ENCODE measurements at places on chromosomes 4 and X.

- no peak for DNase-seq
These were observed 4.2 kb upstream of the ENAM start for GRCh38 chr4:70624226-70624793.

DNA sequence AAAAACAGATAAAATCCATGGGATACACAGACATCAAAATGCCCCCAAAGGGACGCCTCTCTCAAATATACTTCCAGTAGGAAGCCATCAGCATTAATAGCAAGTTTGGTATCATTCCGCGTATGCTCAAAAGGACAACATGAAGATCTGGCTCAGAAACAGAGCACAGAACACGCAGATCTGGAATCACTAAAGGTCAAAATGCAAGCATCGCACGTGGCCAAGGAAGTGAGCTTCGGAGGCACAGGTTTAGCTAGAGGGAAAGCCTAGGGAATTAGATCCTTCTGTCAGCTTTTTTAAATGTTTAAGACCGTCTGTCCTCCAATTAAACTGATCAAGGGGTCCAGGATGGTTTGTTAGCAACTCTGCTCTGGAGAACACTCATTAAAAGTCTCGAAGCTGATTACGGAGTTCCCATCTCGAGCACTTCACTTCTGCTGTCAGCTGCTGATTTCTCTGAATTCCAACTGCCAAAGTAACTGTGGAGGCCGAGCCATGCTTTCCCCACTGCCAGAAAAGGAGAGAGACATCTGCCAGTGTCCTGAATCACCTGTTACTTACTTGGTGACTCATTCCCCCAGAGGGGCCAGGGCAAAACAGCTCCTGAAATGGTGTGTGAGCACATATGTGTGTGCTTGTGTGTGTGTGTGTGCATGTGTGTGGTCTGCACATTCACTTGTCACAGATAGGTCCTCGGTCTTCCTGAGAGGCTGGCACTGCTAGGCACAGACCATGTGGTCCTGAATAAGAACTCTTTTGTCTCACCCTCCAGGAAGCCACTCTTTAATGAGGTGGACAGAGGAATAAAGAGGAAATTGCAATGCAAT is 177.7 kb upstream of the PPARGC1A start:
- DNase-seq: no peak

DNA sequence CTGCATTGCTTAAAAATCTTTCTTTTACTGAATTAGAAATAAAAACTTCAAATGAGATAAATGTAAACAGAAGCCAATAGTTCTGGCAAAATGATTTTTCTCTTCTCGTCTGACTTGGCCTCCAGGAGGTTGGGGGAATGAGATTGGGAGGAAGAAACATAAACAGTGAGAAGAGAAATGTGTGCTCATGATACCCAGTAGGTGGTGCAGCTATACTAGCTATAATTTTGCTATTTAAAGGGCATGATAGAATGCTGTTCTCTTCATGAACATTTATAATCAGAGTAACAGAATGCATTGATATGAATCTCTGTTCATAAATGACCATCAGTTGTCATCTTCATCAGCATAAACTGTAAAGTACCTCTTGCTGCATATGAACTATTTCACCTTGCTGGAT is 85.5 kb downstream of the TACR3 start:
- no peak for DNase-seq

GRCh38 chrX:150663073-150663472 is 30.1 kb upstream of the MTMR1 start:
- DNase-seq: no peak

- no peak for DNase-seq
These were observed 48.1 kb upstream of the FHDC1 start for GRCh38 chr4:152887981-152888380.

GRCh38 chr4:52234561-52235440 is 183.7 kb downstream of the SPATA18 start:
- DNase-seq: no peak

DNA sequence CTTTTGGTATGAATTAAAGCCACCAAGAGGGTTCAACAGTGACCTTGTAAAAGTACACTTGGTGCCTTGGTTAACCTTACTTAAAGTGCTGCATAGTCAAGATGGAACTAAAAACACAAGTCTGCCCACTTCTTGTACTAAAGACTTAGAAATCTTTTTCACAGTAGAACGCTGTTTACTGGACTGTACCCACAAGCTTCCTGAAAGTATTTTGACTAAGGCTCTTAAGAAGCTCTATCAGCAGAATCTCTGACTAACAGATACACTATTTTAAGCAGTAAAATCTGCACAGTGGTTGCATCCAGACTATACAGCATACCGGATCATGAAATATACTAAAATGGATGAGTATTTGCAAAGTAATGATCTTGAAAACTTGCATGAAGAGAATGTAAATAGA is 7.2 kb downstream of the RAB28 start:
- DNase-seq: no peak

GRCh38 chr4:182286035-182286434 is 42.8 kb downstream of the TENM3 start:
- DNase-seq: no peak

DNA sequence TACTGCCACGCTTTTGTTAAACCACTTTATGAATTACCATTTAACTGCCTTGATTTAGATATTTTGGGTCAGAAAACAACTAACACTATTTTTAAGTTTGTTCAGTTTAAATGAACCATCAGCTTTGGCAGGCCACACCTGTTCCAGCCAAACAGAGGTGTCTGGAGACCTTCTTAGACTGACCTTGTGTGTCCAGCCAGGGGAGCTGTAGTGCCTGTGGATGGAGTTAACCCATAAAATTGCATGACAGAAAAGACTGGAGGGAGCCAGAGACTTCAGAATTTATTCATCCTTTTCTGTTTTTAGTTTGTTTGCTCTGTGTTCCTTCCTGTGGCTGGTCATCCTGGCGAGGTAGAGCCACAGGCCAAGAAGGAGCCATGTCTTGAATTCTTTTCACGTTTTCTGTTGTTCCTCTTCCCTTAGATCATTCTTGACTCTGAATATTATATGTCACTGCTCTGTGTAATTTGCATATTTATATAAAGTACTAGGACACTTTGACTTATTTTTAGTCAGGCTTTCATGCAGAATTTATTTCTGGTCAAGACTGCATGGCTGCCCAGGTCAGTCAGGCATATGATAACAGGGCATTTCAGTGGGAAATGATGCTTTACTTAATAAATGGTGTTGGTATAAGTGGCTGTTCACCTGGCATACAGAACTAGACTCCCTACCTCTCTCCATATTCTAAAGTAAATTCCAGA is 26.7 kb downstream of the HERC3 start:
- no peak for DNase-seq

DNA sequence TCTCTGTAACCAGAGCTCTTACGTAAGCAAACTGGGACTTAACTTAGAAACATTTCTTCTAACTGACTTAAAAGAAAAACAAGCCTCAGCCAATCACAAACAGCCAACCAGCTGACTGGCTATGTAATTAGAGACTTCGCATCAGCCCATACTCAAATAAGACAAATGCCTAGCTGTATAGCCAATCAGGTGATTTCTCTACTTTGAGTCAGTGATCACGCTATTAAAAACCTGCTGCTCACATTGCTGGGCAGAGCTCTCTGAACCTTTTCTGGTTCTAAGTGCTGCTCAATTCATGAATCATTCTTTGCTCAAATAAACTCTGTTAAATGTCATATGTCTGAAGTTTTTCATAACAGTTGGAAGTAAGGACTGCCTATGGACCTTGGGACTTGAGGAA is 9.9 kb upstream of the SMIM10L2A start:
- no peak for DNase-seq

DNA sequence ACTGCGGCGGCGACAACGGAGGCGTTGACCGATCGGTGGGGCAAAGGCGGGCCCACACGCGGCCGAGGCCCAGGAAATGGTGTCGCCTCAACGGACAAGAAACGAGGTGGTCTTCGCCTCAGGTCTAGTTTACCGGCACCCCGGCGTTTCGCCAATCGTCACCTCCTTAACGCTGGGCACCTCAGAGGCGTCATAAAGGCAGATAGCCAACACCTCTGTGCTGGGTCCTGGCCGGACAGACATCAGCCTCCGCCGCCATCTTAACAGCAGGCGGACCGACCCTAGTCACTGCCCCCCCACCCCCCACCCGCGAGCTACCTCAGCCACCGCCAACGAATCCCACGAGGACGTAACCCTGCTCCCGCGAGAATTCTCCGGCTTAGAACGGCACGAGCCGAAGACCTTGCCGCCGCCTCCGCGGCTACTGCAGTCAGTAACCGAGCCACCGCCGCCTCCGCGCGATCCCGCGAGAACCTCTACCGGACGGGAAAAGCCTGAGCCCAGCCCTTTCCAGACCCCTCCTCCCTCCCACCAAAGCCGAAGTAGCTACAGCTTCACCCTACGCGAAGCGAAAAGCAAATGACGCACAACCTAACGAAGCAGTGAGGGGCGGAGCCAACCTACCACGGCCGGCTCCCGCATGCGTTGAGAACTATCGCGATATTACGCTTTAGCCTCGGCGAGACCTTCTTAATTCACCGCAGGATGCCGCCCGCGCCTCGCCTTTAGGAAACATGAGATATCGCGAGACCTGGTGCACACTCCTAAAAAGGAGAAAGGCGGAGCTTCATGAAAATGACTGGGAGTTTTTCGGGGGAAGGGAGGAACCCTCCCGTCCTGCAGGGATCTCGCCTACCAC is 2.7 kb downstream of the HUWE1 start:
- DNase-seq: peak; percentile 93

GRCh38 chr4:85268961-85269360 is 206.0 kb upstream of the ARHGAP24 start:
- no peak for DNase-seq

- DNase-seq: no peak
These were observed 7.3 kb downstream of the SUV39H1 start for GRCh38 chrX:48703642-48704481.

DNA sequence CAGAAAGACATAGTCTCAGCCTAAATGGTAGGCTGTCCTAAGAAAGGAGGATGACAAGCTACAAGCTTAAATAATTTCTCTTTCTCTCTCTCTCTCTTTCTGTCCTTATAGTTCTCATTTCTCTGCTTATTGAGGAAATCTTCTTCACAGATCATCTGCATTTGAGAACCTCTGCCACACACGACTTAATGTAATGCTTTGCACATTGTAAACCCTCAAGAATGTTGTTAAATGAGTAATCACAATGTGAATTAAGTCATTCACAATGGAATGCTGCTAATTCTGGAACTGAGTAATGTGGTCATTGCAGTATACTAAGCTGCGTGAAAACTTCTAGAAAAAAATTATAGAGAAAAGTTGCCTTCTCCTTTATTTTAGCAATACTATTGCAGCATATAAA is 508.9 kb upstream of the FTHL17 start:
- DNase-seq: no peak

DNA sequence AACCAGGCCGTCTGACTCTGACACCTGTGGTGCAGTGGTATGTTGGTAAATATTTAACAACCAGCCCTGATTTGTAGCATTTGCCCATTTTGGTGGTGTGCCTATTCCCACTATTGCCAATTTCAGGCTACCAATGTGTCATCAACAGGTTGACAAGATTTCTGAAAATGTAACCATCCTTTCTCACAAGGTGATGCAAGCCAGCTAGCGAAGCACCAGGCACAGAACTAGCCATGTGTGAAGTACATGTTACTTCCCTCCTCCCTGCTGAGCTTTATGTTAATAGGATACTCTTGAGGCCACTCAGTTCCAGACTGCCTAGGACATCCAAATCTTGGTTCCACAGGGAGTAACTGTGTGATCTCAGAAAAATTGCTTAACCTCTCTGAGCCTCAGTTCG is 7.2 kb upstream of the MAMLD1 start:
- no peak for DNase-seq

DNA sequence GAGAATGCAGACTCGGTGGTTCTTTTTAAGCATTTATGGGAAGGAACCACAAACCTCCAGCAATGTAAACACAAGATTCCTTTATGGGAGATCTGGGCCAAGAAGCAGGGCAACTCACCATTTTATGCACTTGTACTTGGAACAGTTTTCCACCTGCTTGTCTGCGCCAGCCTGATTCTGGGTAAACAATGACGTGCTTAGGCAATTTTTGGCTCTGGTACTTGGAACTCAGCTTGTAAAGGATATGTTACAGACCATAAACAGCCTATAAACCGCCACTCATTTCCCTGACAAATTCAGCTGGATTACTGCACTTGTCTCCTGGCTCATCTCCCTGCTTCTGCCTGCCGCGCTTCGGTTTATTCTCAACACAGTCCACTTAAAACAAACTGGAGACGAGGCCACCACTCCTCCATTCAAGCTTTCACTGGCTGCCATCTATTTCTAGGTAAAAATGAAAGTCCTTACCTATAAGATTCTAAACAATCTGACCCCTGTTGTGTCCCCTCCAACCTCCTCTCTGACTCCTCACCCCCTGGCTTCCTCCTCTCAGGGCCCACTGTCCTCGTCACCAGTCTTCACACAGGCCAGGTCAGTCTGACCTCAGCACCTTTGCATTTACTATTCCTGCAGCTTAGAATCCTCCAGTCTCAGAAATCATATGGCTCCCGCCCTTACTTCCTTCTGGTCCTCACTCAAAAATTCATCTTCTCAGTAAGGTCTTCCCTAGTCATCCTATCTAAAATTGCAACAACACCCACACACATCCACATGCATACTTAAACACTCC is 205.9 kb upstream of the GALNT7 start:
- peak; percentile 34 for DNase-seq

- no peak for DNase-seq
These were observed 23.0 kb downstream of the GAB1 start for GRCh38 chr4:143359644-143360193.

DNA sequence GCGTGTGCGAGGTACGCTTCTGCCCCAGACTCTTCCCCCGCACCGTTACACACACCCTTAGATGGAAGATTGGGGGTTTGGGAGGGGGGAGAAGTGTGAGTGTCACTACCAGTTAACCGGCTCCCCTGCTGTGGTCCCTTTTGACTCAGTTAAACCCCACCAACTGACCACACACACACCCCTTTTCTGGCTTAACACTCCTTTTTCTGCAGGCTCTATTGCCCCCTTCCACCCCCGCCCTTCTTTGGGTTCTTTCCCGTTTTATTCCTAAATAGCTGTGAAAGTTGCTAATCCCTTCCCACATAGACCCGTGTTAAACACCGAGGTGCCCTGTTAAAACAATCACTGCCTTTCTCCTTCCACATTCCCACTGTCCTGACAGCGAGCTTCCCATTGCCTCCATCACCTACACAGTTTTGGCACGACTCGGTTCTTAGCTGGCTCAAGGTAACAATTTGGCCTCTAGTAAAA is 3.7 kb upstream of the NR3C2 start:
- DNase-seq: no peak

DNA sequence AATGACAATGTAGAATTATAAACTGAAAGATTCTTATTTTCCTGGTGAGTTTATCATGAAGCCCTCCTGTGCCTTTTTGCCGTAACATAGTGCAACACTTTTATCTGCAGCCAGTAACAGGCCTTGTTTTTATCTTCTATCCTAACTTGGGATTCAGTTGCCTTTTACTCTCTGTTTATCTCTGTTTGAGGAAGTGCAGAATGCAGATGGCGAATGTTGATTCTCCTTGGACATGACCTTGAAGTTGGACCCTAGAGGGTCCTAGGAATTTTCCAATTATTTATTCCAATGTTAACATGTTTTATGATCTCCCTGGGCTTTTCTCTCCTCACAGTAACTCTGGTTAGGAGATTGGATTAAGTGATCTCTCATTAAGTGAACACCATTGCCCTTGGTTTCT is 165.0 kb downstream of the FMR1NB start:
- DNase-seq: no peak

- no peak for DNase-seq
These were observed 95.1 kb downstream of the USP9X start for GRCh38 chrX:41180194-41180908.

- DNase-seq: no peak
These were observed 127.1 kb upstream of the PCDH18 start for GRCh38 chr4:137659431-137659830.
